ENCODE measurements at places on chromosomes 1 and 21.

- no peak for DNase-seq
Measured at GRCh38 chr21:38729754-38730379, 75.9 kb upstream of the ETS2 start.

GRCh38 chr1:84073266-84073665, 70.8 kb upstream of the PRKACB start:
- no peak for DNase-seq

- no peak for DNase-seq
Measured at GRCh38 chr1:61247881-61248752, 165.8 kb downstream of the NFIA start.

DNA sequence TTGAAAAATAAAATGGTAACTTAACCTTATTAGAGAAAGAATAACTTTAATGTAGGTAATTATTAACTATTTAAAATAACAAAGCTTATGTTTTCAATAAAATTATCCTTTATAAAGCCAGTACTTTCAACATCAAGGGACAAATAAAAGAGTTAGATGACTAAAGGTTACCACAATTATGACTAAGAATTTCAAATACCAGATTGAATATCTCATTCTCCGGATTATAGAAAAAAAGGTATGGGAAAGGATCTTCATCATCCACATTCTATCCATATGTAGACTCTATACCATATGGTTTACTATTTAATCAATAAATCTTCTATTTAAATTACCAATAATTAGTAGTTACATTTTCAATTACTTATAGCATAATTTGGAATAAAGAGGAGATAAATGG, 62.8 kb downstream of the TOR3A start:
- no peak for DNase-seq

DNA sequence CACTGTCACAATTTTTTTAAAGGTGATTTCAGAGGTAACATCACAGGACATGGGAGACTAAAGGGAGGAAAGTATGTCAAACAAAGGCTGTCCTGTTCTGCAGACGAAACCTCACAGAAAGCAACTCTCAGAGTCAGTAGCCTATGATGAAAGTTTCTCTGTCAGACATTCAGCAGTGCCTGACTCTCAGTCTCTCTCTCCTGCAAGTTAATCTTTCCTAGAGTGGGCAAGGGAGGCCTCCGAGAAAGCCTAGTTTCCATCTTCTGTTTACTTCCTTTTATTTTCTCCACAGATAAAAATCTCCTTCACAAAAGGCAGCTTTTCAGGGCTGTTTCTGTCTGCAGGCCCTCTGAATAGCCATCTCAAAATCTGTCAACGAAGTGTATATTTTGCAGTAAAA, 24.9 kb upstream of the FMO2 start:
- DNase-seq, result no peak

DNA sequence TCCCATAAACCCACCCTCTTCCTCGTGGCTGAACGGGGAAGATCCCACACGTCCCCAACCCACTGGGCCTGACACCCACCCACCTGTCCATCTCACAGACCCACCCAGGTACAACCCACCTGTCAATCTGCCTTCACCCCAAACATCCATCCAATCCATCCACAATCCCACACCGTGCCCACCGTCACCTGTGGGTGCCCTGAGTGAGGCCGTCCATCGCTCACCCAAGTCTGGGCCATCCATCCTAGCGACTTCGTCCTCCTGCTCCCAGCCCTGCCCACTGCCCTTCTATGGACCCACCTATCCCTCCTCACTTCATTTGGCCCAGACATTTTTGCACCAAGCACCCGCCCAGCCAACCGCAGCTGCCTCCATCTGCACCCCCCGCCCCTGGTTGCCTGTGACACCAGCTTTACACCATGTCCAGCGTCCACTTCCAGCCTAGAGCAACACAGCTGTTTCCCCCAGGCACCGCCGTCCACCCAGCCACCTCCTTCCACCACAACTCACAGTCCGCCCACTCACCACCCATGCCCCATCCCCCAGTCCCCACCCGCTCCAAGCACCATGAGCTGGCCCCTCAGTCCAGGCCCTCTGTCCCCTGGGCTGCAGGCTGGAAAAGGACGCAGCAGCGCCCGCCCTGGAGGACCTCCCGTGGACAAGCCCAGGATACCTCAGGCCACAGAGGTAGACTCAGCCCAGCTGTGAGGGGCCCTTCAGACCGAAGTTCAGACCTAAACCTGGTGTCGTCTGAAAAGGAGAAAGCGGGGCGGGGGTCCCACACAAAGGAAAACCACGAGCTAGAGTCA, 7.7 kb downstream of the TTLL10 start:
- DNase-seq, result no peak

- no peak for DNase-seq
Measured at GRCh38 chr1:199512037-199512710, 515.3 kb upstream of the NR5A2 start.

DNA sequence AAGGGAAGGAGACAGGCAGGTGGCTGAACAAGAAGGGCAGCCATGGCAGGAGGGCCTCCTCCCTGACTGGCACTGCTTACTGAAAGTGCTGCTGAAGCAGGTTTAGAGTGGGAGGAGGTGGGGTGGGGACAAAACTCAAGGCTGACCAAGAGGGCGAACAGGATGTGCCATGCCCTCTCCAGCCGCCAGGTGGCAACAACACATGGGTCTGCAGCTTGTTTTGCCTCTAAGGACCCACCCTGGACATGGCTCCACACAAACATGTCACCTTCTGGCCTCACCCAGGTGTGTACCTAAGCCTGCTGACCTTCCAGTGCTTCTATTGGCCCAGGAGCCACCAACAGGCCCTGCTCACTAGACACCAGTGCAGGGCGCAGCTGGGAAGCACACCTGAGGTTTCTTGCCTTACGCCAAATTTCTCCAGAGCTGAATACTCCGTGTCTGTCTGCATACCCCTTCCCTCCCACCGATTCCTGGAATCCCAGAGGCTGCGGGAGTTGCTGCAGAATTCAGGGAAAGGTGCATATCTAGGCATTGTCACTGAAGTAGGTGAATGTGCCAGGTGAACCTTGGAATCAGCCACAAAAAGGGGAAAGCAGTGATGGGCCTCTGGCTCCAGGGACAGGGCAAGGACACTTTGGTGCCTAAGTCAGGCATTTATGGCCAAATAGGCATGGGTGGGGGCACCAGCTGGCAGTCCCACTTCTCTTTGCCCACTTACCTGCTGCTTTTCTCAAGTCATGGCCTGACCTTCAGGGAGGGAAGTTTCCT, 5.3 kb downstream of the PSRC1 start:
- peak; percentile 24 for DNase-seq

- no peak for DNase-seq
Measured at GRCh38 chr1:43938892-43939587, 5.4 kb downstream of the ARTN start.

- no peak for DNase-seq
Measured at GRCh38 chr1:235240960-235241359, 79.9 kb upstream of the RBM34 start.

- no peak for DNase-seq
Measured at GRCh38 chr1:197024460-197024859, 42.6 kb downstream of the F13B start.

DNA sequence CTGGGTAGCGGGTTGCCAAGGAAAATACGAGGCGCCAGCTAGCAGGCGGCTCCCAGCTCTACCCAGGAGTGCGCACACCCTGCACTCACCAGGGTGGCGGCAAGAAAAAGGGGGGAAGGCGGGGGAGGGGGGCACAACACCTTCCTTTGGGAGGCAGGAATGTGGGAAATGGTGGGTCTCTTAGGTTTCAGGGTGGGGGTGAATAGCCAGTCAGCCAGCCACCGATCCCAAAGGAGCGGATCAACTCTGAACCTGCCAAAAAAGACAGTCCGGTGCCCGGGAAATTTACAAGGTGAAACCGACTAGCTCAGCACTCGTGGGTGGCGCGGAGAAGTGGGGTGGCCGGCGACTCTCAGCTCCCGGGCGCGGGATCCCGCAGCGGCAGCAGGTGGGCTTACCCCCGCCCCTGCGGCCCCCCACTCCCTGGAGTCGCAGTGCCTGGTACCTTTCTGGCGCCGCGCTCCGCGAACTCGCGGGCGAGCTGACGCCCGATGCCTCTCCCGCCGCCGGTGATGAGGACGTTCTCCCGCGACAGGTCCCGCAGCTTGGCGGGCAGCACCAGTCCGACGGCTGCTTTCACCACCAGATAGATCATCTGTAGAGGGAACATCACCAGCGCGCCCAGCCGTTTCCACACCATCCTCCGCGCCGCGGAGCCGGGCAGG, 1.2 kb downstream of the DHRS3 start:
- DNase-seq, result no peak

- DNase-seq, result no peak
Measured at GRCh38 chr1:181406989-181407388, 76.3 kb upstream of the CACNA1E start.

DNA sequence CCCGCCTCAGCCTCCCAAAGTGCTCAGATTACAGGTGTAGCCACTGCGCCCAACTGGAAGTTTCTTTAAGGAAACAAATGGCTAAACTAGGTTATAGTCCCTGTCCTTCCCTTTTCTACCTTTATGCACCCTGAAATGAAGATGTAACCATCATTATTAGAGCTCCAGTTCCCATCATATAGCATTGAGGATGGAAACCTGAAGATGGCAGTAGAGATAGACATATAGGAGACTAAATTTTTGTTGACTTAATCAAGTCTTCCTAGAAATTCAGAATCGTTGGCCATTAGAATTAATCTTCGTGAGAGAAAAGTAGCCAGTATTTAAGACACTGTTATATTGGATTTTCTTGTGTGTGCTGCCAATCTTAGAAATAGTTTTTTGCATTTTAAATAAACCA, 1016.3 kb upstream of the NCAM2 start:
- no peak for DNase-seq

GRCh38 chr1:91835087-91835521, 50.8 kb downstream of the TGFBR3 start:
- no peak for DNase-seq

DNA sequence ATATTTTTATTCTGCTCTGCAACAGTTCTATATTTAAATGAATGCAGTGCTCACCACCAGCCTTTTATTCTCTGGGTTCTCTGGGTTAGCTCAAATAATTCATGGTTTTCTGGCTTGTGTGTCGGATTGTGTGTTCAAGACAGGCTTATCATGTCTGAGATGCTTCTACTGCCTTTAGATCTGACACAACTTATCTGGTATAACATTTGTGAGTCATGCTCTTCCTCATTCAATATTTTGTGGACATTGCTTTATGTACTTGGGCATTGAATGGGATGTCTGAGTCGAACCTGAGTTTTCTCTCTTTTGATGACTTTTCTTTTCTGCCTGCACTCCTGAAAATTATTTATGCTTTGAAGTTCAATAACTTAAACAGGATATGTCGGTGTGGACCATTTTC, 17.6 kb upstream of the PKP1 start:
- DNase-seq, result no peak

- DNase-seq, result no peak
Measured at GRCh38 chr1:221823561-221823960, 81.7 kb upstream of the DUSP10 start.

DNA sequence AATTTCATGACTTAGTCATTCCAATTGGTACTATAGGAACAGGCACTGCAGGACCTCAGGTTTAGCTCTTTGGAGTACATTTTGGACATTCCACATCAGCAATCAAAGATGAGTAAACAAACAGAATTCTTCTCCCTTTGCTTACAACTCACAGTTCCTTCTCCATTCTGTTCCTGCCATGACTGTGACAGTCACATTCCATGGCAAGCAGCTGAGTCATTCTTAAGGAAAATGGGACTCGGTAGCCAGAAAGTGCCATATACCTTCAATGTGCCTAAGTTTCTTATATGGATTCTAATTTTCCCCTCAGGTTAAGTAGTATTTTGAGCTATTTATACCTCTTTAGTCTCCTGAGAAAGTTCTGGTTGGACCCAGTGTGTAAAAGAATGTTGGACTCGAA, 25.6 kb downstream of the CRCT1 start:
- DNase-seq, result no peak

- DNase-seq, result no peak
Measured at GRCh38 chr1:156157506-156157905, 4.1 kb downstream of the SEMA4A start.

- no peak for DNase-seq
Measured at GRCh38 chr1:25858494-25858893, 763 bp downstream of the AUNIP start.

DNA sequence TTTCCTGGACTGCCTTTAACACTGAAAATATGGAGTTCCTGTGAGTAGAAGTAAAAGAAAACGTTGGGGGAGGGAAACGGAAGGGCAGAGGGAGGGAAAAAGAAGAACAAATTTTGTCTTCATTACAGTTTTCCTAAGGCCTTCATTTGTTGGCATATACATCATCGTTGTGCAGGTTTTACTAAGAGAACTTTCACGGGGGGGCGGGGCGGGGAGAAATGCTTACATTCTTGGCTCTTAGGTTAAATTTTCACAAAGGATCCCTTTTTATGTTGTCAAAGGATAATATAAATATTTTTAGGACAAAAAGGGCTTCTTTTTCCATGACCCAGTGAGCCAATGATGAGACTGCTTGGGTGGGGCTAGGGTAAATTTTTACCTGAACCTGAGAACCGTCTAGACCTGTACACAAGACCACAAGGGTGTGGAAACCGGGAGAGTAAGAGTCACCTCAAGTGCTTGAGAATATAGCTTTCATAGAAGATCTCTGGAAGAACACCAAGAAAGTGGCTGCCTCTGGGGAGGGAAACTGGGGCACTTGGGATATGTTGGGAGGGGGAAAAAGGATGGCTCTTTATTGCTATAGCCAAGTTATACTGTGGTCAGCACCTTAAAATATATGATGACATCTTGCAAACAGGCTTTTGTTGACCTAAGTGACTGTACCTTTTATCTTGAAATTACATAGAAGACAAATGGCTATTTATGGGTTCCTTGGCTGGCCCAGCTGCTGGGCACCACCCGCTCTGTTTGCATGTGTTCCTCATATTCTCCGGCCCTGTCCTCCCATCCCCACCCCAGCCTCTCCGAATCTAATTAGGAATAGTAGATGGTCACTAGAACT, 2.0 kb upstream of the UTP25 start:
- no peak for DNase-seq

GRCh38 chr21:32826329-32827167, 55.0 kb upstream of the PAXBP1 start:
- no peak for DNase-seq

DNA sequence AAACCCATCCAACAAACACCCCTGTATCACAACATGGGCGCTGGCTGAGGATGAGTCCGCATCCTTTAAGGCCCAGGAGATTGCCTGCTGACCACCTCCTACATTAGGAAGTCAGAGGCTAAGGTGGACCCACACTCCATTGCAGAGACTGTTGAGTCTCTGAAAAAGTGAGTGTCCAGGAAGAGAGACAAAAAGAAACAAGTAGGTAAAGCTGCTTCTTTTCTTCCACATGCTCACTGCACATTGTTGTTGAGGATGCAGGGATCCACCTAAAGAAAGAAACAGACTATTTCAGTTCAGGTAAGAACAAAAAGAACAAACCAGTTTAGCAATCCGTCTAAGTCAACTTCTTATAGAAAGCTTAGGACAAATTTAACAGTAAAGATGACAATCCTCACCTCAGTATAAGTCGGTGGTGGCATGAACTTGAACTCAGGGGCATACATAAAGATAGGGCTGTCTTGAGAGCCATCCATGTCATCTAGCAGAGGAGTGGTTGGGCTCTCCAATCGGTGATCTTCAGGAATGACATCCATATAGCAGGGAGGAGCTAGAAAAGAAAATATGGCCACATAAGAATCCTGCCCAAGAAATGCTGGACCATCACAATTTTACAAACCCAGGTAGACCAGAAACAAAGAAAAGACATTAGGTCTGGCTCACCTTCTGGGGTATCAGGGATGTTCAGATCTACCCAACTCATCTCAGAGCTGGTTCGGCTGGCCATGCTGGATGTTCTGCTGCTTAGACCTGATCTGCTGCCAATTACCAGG, 2.6 kb downstream of the TXNIP start:
- no peak for DNase-seq

GRCh38 chr1:14369526-14370213, 228.8 kb upstream of the KAZN start:
- DNase-seq, result no peak

- no peak for DNase-seq
Measured at GRCh38 chr21:42400525-42400924, 3.2 kb upstream of the UBASH3A start.
